ENCODE measurements at places on chromosomes 3 and 15.

- peak; percentile 61 for DNase-seq
Measured at GRCh38 chr15:39125904-39126303, 455.0 kb upstream of the THBS1 start.

DNA sequence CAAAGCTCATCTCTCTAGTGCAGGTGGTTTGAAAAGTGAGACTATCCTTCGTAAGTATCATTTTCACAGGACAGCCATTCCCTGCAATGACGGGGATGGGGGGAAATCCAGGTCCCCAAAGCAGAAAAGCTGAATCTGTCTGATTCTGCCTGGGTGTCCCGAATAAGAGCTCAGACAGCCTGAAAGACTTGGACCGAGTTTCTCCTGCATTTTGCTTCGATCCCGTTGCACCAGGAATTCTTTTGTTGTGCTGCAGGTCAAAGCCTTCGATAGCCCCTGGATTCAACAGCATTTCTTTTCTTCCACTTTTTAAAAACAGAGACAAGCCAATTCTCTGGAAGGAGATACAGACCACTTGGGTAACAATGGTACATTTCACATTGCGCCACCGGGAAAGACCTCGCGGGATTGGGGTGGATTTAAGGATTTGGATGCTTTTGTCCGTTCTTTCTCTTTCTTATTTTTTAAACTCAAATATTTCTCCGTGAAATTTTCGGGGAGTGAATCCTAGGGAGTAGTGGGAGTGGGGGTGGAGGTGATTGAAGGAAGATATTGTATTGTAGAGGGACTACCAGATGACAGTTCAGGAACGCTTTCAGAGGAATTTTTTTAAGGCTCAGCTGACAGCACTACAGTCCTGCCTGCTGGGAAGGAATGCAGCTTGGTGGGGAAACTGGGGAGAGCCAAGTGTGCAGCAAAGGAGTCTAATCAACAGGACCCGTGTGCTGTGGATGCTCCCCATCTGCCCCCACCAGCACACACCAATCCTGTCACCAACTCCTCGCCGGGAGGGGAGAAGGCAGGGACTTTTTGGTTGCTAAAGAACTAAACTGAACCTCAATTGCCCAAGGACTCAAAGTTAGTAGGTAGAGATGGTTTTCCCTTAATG is 2.6 kb downstream of the SLITRK3 start:
- peak; percentile 9 for DNase-seq

DNA sequence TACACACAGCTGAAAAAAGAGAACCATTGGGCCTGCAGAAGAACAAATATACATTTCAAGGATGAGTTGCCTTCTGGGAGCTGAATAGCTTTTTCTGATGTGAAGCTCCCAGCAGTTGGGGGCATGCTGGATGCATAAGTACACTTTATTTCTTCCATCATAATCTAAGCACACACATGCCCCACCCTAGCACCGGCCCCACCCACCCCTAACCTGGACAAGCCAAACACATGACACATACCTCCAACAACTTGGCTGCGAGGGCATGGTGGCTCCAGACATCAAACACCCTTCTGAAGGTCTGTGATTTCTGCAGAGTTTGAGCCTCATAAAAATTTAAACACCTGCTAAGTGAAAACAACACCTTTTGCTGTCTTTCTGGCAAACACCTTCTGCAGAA is 307.2 kb upstream of the TRIM42 start:
- no peak for DNase-seq

GRCh38 chr15:88106074-88106473 is 150.5 kb downstream of the NTRK3 start:
- peak; percentile 13 for DNase-seq

- no peak for DNase-seq
Measured at GRCh38 chr3:112856537-112856936, 9.9 kb upstream of the CD200R1L start.

DNA sequence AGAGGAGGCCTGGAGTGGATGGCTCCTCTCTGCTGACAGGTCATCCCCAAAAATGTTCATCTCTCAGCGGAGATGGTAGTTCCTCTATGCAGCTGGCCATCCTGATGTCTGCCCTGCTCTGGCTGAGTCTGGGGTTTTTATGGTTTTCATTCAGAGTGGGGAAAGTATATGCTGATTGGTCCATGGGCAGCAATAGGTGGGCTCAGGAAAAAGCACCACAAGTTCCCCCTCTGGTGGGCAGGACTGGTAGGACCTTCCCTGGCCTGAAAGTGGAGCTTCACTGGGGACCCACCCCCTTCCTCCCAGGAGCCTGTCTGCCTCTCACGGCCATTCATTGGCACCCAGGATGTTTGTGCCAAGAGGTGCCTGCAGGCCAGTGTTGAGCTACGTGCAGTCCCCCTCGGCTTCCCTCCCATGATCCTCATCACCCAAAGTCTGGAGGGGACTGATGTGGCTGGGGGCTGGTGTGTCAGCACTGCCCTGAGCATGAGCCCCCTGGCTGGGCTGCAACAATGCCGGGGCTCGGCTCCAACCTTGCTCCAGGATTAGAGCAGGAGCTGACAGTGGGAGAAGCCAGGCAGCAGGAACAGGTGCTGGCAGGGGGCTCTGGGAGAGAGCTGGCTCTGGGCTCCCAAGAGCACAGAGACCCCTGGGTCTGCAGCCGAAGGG is 13.1 kb upstream of the BLOC1S6 start:
- no peak for DNase-seq

DNA sequence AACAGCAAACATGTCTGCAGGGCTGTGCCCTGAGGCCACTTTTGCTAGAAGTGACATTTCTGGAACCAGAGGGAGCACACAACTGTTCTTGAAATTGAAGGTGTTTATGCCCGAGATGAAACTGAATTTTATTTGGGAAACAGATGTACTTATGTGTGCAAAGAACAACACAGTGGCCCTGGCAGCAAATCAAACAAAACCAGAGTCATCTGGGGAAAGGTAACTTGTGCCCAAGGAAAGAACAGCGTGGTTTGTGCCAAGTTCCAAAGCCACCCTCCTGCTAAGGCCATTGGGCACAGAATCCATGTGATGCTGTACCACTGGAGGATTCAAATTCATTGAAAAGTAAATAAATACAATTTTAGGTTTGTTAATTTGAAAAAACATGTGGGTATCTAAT is 31.2 kb upstream of the RARRES1 start:
- no peak for DNase-seq

- no peak for DNase-seq
Measured at GRCh38 chr3:49500205-49500731, 30.2 kb downstream of the DAG1 start.

DNA sequence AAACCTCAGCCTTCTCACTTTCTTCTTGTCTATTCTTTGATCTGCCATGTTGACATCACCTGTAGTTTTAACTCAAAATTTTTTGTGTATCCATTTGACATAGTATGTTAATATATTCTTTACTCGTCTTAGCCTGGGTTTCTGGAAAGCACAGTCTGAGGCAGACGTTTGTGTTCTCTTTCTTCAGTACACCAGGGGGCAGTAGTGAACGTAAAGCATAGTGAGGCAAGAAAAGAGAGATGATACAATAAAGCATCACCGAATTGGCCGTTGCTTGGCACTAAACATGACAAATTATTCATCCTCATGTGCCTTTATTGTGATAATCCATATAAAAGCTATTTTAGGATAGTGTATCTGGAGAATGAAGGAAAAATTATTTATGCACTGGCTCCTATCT is 141.0 kb upstream of the MYRIP start:
- DNase-seq, result peak; percentile 59

GRCh38 chr3:15326037-15326436 is 6.3 kb downstream of the SH3BP5 start:
- DNase-seq, result no peak

Measured in astrocyte of the hippocampus (primary cell).